CD4-positive, alpha-beta T cell (primary cell): ENCODE measurements at places on chromosomes 5 and 9.

GRCh38 chr5:1745123-1745795 is 54.4 kb downstream of the MRPL36 start:
- DNase-seq: peak; percentile 27

DNA sequence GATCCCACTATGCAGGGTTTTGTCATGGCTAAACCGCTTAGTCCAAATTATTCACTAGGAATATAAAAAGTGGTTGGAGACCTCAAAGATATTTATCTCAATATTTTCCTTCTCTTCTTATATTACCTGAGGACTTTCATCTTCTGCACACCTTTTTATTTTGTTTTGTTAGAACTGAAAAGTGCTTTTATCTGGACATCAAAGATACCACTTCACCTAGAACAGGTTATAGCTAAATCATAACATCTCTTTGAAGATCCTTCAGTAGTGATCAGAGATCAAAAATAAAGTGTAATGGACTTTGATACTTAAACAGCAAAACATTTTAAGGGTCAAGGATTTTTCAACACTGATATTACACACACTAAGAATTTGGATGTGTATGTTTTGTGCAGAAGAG is 160.2 kb downstream of the MCTP1 start:
- no peak for DNase-seq

- DNase-seq: no peak
Measured at GRCh38 chr9:88182501-88182900, 44.2 kb upstream of the SPATA31C2 start.

DNA sequence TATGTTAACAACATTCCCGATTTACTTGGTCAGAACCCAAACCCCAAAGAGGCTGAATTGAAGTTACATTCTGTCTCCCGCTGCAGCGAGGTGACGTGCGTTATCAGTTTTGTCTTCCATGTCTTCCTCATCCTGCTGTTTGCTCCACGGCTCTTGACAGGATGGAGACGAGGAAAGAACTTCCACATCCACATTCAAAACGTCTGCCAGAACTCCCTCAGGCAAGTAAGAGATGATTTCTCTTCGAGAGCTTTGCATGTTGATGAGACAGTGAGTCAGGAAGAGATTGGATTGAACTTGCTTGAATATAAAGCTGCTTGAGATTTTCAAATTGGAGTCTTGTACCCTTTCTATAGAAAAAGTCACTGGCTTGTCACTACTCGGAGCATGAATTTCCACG is 242.6 kb downstream of the AUH start:
- DNase-seq: no peak

DNA sequence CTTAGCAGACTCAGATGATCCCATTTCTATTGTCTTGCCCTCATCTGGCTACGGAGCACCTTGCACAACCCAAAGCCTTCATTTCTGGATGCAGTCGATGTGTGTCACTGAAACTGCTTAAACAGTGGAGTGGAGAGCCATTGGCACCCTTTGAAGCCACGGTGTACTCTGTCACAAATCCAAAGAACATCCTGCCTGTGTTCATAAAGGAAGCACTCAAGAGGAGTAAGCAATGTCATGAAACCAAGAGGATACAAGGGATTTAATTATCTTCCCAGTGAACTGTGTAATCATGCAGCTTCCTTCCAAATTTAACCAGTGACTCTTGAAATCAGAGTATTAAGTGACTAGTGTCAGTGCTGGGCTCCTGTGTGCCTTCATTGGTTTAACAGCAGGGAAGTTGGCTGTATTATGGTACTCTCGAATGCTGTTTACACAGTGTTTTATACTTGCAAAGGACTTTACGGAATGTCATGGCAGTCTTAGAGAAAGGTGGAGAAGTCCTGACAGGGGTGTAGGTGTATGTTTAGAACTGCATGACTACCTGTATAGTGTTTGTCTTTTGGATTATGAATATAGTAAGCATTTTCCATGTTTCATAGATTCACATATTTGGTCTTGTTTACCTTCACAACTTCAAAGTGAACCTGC is 41.9 kb downstream of the CD180 start:
- no peak for DNase-seq

DNA sequence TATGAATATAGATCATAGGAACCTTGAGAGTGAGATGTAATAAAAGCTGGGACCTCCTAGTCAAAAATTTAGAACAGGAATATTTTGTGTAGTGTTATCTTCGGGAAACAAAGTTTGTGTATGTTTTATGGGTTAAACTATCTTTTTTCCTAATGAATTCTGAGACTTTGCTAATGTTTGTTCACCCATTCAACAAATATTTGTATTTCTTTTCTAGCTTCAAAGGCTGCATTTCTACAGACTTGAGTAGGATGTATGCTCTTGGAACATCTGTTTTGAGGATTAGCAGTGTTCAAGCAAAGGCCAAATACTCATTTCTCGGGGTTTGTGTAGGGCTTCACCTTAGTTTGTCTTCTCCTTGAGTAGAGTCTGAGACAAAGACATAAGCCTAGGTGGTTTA is 16.2 kb downstream of the NDUFS4 start:
- no peak for DNase-seq

- DNase-seq: no peak
Measured at GRCh38 chr5:73464016-73464745, 15.6 kb upstream of the FOXD1 start.

DNA sequence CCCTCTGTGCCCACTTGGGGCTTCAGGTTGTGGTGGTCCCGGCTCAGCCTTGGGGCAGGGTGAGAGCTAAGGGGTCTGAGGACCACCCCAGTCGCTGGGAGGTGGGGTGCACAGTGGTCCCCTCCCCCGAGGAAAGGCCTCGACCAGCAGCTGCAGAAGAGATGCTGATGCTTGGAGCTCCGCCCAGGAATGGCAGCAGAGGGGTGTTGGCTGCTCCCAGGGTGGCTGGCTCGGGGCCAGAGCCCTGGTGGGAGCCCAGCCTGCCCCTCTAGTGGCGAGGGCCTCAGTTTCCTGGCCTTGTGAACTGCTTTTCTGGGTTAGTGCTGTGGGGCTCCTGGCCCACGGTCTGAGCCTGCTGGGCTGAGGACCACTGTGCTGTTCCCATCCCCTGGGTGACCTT is 1.2 kb downstream of the DIPK1B start:
- no peak for DNase-seq

GRCh38 chr9:17986595-17986994 is 407.7 kb downstream of the SH3GL2 start:
- no peak for DNase-seq

- DNase-seq: no peak
Measured at GRCh38 chr5:82601077-82601476, 322.9 kb upstream of the RPS23 start.

DNA sequence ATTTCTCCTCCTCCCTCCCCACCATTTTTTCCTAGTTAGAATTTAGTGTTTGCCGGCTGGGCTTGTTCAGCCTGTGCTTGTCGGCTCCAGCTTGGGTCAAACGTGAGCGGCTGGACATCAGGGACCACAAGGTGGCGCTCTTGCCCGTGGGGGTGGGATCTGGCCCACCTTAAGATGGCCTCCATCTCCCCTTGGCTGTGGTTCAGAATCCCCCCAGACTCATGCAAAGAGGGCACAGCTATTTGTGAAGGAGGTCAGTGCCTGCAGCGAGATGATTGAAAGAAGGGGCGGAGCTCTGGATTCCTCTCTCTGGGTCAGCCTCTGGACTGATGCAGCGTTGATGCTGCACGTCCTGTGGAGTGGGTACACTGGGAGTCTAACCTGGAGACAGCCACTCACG is 283.3 kb upstream of the TUT7 start:
- DNase-seq: no peak

DNA sequence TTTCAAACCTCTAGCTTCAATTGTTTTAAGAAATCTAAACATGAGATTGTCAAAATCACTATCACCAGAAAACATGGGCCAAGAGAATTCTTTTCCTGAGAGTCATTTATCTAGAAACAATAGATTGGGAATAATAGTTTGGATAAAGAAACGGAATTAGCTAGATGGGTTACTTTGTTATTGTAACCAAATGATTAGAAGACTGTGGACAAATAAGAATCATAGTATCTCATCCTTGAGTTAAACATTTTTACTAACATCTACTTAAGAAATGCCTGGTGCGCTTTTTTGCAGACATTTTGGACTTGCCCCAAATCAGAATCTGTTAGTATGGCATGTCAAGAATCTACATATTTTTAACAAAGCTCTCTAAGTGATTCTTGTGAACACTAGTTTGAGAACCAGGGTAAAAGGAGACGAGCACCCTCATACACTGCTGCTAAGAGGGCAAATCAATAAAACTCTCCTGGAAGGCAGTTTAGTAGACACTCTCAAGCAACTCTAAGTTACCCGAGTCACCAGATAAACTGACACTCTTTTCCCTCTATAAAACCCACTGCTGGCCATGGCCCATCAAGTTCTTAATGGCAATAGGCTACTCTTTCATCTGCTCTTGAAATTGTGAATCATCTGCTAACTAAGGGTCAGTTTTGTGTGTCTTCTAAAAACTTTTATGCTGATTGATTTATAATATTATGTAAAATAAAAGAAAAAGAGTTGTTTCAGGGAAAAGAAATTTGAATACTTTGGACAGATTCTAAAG is 39.1 kb downstream of the TPD52L3 start:
- DNase-seq: no peak
